ENCODE measurements at places on chromosomes 1 and 21.

DNA sequence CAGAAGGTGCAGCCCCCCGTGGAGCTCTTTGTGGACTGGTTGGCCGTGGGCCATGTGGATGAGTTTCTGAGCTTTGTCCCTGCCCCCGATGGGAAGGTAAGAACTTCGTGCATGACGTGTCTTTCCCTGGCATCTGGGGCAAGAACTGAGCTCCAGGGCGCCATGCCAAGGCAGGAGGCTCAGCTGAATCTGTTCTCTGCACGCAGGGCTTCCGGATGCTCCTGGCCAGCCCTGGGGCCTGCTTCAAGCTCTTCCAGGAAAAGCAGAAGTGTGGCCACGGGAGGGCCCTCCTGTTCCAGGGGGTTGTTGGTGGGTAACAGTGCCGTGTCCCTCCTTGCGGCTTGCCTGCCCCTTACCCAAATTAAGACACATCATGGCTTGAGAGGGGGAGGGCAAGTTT is 27.7 kb downstream of the PADI3 start:
- no peak for DNase-seq

DNA sequence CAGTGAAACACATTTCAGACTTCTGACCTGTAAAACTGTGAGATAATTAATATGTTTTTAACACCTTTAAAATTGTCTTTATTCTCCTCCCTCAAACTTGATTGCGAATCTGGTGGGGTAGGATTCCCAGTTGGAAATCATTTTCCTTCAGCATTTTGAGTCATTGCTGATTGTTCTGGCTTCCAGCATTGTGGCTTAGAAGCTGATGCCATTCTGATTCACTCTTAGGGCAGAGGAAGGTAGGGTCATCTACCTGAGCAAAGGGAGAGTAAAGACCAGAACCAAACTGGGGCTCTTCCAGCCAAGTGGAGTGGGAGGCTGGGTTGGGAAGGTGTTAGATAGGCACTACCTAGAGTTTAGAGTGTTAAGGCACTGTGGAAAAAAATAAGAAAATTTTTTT is 61.2 kb downstream of the MPZL1 start:
- no peak for DNase-seq

- DNase-seq, result no peak
Observed at GRCh38 chr21:30936207-30936606, 54.8 kb upstream of the KRTAP11-1 start.

DNA sequence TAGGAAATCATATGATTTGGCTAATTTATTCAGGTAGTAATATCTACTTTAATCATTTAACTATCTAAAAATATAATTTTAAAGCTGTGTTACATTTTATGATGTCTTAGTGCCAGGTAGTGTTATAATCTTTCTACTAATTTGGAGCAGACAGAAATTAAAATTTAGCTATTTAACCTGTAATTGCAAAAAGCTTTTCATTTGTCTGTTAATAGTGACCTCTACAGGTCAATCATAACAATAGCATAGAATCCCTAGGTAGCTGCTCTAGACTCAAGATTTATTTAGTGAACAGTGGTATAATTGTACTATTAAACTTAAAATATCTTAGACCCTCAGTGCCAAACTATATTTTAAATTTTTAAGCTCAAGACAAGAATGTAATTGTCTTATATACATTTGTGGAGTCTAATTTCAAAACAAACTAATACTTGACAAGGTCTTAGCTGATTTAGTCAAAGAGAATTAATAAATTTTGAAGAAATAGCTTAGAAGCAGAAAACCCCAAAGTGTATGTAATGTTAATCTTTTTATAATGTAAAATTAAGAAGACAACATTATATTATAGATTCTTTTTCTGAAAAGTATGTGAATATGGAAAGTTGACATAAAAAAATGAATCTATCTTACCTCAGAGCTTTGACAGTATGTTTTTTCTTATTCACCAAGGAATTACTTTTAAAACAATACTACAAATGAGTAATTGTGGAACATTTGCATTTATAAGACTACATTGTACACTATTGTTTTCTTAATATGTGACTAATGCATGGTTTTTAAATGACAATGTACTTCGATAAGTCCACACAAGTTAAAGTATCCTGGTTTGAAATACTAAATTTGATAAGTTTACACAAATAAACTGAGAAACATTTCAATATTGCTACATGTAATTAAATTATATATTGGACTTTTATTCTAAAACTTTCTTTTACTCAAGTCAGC is 64.1 kb upstream of the RNPC3 start:
- no peak for DNase-seq

- peak; percentile 39 for DNase-seq
Observed at GRCh38 chr1:66533804-66534740, at the start of gene SGIP1. TSS of gene SGIP1 (plus strand) at chr1:66534153. CDS start at chr1:66534359, 206 bp downstream.

DNA sequence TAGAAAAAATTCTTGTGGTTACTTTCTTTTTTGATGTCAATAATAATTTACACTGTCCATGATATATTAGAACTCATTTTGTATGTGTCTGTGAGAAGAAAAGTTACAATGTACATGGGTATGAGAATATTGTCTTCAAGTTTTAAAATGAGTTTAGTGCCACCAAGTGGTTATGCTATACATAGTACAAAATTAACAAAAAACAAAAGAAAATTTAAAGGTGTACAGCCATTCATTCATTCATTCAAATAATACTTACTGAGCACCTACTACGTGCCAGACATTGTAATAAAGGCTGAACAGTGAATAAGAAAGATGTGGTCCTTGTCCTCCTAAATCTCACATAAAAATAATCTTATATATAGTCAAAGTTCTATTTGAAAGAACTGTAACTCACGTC is 27.7 kb downstream of the UCHL5 start:
- DNase-seq, result no peak

- DNase-seq, result no peak
Observed at GRCh38 chr1:24263211-24263610, 55.9 kb upstream of the GRHL3 start.

- no peak for DNase-seq
Observed at GRCh38 chr1:156608981-156609380, 7.7 kb upstream of the GPATCH4 start.

GRCh38 chr1:87264976-87265375 is 63.7 kb upstream of the LMO4 start:
- DNase-seq, result no peak

DNA sequence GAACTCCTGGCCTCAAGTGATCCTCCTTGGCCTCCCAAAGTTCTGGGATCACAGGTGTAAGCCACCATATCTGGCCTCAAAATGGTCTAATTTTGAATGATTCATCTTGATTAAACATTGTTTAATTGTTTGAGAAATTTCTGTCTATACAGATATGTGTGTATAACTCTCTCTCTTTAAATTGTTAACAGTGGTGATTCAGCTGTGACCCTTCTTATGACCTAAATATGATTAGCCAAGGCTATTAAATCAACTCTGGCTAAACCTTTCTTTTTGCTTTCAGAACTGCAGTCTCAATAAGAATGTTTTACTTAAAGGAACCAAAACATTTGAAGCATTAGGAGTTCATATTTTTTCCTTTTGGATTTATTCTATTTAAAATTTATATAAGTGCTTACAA is 19.2 kb upstream of the B3GALT5 start:
- DNase-seq, result no peak

GRCh38 chr1:43545695-43546387 is 15.2 kb downstream of the PTPRF start:
- peak; percentile 40 for DNase-seq

DNA sequence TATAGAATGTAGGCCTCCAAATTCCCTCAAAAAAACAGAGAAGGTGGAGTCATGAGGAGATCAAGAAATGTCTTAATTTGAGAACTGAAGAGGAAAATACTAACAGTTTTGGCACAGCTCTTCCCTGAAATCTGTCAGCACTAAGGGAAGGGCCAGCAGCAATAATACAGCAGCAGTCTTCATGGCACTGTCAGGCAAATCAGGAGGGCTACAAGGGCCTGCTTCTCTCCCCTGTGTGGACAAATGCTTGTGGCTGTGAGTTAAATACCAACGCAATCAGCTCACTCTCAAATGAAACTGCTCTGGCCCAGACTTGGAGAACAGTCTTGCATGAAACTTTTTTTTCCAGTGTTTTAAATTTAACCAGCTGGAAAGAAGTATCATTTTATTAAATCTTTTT is 20.5 kb upstream of the CNN3 start:
- no peak for DNase-seq

DNA sequence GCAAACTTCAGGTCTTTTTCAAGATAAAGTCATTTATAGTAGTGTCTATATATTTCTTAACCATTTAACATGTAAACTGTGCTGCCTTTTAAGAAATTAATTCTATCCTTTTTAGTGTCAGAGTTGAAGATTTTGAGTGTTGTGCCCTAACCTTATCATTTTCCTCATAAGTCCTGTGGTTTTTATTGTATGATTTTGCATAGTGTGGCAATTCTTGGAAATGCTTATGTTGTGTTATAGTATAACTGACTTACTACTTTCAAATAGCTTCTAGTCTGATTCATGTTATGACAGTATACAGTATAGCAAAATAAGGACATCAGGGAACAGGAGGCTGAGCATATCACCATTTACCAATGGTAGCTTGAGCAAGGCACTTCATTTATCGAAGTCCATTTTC is 99.1 kb downstream of the PTBP2 start:
- no peak for DNase-seq

GRCh38 chr21:32782698-32783097 is 11.1 kb upstream of the PAXBP1 start:
- no peak for DNase-seq

GRCh38 chr1:3501856-3502640 is 47.6 kb downstream of the ARHGEF16 start:
- DNase-seq, result no peak

- DNase-seq, result no peak
Observed at GRCh38 chr1:198605406-198605805, 33.4 kb upstream of the PTPRC start.

DNA sequence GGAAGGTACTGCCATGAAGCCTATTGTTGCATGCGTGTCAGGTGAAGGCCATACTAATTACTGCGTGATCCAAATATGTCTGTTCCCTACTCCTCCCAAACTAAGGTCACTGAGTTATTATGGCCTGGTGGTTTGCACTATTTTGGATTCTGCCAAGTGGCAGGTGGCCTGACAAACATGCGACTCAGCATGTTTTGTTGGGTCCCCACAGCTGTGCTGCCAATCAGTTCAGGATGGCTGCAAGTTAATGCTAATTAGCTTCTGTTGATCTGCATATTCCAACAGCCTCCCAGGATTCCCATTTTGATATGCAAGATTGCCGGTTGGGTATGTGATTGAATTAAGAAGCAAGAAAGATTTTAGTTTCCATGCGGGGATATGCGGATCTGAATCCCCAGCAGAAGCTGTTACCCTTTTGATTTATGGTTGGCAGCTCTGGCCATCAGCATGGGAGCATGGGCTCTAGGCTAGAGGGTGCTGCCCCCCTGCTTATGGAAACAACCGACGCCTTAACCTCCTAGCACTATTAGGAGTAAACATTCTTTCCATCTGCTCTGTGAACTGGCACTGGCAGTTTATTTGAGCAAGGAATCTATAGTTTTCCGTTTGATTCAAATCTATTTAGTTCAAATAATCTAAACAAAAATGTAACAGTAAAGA is 429.8 kb upstream of the C1orf87 start:
- DNase-seq, result no peak

DNA sequence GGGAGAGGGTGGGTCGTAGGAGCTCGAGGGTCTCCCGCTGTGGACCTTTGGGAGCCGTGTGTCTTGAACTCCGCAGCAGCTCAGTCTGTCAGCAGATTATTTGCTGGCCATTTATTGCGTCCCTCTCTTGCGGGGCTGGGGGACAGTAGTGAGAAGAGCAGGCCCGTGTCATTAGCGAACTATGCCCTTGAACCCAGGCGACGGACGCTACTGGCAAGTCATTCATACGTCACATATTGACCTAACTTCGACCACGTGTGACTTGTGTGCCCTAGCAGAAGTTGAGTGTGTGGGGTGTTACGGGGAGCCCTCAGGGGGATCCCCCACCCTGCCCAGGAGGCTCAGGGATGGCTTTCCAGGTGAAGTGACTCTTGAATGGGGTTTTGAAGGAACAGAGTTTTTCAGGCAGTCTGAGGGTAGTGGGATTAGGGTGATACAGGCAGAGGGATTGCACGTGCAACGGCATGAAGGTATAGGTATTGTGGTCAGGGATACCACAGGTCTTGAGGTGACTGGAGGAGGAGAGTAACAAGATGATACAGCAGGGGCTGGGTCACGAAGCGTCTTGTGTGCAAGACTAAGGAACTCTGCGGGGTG is 13.0 kb downstream of the RCC1 start:
- no peak for DNase-seq

DNA sequence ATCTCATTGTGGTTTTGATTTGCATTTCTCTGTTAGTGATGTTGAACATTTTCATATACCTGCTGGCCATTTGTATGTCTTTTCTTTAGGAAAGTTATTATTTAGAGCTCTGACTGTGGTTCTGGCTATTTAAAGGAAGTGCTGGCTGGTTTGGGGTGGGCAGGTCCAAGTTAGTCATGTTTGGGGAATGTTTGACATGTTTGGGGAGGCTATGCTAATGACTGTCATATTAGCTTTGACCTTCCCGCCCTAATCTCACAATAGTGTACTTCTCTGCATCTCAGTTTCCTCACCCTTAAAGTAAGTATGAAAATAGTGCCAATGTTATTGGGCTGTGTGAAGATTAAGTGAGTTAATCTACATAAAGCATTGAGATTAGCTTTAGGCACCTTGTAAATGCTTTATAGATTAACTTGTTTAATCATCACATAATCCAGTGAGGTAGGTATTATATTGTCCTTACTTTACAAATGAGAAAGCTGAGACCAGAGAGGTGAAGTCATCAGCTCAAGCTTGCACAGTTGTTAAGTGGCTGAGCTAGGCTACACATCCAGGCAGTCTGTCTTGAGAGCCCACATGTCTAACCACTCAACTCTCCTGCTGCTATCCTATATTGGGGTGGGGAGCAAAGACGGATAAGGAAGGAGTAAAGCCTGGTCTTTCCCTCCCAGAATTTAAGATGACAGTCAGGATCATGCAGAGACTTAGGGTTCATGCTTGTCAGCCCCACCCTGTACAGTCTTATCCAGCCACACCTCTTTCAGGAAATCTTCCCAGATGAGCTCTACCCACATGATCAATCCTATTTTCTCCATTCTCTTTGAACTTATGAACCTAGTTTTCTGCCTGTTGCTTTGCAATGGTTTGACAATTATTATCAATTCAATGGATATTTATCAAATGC is 22.8 kb upstream of the CRNN start:
- DNase-seq, result no peak

- no peak for DNase-seq
Observed at GRCh38 chr1:56578138-56578962, 1.0 kb downstream of the PLPP3 start.

GRCh38 chr1:180250883-180251509 is 20.9 kb downstream of the LHX4 start:
- DNase-seq, result no peak

GRCh38 chr1:30380625-30380984 is 342.8 kb downstream of the MATN1 start:
- DNase-seq, result no peak
